ENCODE measurements at places on chromosomes 3 and 15.
A peak's percentile ranks its signal among the peaks of the same experiment; 100 is the strongest.

- DNase-seq = no peak
Observed at GRCh38 chr15:77851086-77851485, 218.4 kb upstream of the LINGO1 start.

- peak; percentile 50 for DNase-seq
Observed at GRCh38 chr3:139935016-139935865, at the start of gene CLSTN2. TSS of gene CLSTN2 (plus strand) at chr3:139935185.

DNA sequence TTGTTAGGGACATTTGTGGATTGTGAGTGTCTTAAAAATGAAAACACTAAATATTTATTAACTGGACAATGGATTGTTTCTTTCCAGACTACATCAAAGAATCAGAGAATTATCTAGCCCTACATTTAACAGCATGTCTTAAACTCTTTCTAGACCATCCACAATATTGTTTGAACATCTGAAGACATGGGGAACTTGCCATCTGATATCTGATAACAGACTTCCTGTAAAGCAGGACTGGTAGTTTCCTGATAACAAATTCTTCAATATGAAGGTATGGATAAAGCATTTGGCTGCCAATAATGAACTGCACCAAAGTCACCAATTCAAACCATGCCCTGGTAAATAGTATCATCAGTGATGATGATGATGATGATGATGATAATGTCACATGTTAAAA, 26.2 kb upstream of the HACD2 start:
- DNase-seq = no peak

GRCh38 chr15:74482661-74483060, 21.7 kb upstream of the UBL7 start:
- DNase-seq = no peak

- no peak for DNase-seq
Observed at GRCh38 chr3:122743581-122744120, 50.0 kb downstream of the HSPBAP1 start.

DNA sequence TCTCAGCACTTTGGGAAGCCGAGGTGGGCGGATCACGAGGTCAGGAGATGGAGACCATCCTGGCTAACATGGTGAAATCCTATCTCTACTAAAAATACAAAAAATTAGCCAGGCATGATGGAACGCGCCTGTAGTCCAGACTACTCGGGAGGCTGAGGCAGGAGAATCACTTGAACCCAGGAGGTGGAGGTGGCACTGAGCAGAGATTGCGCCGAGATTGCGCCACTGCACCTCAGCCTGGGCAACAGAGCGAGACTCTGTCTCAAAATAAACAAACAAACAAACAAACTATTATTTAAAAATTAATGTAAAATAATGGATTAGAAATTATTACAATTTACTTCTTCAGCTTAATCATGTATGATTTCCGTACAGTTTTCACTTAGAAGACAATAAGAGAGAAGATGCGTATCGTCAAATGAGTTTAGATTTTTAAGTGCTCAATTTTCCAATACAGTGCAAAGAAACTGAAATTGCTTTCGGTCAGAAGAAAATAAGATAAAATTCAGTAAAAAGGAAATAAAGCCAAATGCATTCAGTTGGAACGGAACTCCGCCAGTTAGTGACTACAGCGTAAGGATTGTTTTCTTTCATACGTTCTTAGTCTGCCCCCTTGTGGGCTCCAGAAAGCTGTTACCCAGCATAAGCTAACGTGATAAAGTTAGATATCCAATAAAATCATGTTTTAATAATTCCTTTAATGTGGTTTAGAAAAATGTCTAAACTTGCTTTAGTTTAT, 24.8 kb downstream of the AADAC start:
- DNase-seq = peak; percentile 84

GRCh38 chr3:117165176-117165575, 455.6 kb downstream of the TUSC7 start:
- DNase-seq = no peak

DNA sequence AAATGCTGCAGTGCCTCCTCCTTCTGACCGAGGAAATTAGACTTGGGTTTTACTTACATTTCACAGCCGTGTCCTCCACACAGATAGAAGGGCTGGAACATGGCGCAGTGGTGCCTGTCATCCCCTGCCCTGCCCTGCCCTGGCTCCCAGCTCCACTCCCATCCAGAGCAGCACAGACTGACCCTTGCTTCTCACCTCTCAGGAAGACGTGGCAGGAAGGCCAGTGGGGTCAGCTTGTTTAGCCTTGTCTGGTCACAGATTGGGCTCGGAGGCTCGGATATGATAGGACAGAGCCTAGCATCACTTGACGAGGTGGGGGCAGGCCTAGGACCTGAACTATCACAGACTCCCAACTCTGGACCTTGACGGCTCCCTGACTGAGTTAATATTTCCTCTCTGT, 88.5 kb downstream of the LINGO1 start:
- DNase-seq = no peak

GRCh38 chr3:71541313-71541712, 42.2 kb downstream of the FOXP1 start:
- DNase-seq = no peak

- DNase-seq = no peak
Observed at GRCh38 chr3:168870892-168871291, 775.2 kb upstream of the GOLIM4 start.

DNA sequence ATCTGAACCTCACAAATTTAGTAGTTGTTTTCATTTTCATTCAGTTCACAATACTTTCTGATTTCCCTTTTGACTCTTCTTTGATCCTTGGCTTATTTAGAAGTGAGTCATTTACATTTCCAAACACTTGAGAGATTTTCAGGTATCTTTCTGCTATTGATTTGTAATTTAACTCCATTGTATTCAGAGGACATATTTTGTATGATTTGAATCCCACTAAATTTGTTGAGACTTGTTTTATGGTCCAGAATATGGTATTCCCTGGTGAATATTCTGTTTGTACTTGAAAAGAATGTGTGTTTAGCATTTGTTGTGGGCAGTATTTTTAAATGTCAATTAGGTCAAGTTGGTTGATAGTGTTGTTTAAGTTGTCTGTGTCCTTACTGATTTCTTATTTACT, 29.6 kb downstream of the FAN1 start:
- no peak for DNase-seq

- peak; percentile 45 for DNase-seq
Observed at GRCh38 chr15:69666441-69666882, 213.8 kb downstream of the RPLP1 start.

DNA sequence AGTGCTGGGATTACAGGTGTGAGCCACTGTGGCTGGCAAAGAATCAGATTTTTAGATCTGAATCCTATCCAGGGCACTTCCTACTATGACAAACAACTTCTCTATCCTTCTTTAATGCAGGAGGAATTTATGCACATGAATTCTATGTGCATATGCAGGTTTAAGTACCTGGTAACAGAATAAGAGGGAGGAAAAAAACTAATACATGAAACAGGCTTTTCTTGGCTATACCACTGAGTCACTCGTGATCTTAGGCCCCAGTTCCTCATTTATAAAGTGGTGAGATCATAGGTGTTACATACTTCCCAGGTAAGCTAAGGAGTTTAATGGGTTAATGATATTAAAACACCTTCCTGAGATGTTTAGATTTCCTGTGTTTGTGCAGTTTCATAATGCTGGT, 108.2 kb downstream of the TP63 start:
- no peak for DNase-seq

DNA sequence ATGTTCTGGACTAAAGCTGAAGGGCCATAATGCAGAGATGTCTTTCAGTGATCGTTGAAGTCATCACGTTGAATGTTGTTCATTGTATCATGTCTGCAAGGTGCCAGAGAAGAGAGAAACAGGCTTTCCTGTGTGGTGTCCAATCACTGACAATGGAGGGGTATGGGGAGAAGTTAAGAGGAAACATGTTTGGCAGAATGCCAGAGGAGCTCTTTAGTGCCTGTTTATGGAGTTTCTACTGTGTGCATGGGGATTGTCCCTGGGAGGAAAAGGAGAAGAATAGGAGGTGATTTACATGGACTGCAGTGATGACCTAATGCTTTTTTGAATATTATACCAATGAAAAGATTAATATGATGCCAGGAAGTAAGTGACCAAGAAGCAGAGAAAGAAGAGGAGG, 11.7 kb downstream of the SCAANT1 start:
- no peak for DNase-seq

- DNase-seq = no peak
Observed at GRCh38 chr15:73000293-73000692, 52.0 kb upstream of the NEO1 start.

DNA sequence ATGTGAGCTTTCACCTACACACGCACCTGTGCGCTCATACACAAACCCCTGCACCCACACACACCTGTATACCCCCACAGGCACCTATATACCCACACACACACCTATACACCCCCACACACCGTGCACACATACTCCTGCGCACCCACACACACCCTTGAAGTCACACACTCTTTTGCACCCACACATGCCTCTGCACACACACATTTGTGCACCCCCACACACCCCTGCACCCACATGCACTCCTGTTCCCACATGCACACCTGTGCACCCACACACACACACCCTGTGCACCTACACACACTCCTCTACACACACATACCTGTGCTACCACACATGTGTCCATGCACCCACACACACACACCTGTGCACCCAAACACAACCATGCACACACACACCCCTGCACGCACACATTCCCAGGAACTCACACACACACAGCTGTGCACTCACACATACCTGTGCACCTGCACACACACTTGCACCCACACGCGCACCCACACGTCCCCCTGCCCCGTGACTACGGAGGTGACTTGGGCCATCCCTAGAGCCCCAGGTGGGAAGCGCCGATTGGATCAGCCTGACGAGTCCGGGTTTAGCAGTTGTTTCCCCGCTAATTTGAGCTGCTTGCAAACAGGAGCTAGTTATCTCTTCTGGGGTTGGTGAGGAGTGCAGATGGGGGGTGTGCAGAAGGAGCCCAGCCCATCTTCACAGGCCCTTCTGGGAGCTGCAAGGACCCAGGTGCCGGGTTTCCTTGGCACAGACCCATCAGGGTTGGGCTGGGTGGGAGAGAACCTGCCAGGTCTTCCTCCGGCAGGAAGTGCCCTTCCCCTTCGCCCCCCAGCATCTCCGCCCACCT, 97.8 kb downstream of the CHSY1 start:
- DNase-seq = no peak

Data from fibroblast of skin of back (primary cell).